ENCODE measurements at places on chromosomes 6 and 20.

DNA sequence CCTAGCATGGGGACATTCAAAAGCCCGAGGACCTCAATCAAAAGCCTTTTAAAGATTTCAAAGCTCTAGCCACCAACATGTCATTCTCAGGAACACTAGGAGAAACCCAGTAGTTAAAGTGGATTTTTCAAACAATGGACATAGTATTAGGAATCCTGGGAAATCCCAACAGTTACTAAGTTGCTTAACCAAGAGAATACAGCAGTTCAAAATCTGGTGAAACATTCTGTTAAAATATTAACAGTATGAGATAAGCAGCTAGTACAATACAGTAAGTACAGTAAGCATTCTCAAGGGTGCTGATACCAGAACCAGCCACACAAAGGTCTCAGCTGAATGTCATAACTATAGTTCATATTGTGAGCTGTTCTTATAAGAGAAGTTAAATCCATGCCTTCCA is 68.6 kb downstream of the CDK19 start:
- DNase-seq: no peak

- no peak for DNase-seq
These were observed 2.5 kb downstream of the DCDC2 start for GRCh38 chr6:24355393-24355792.

- DNase-seq: no peak
These were observed 40.5 kb downstream of the TGM6 start for GRCh38 chr20:2421247-2421646.

DNA sequence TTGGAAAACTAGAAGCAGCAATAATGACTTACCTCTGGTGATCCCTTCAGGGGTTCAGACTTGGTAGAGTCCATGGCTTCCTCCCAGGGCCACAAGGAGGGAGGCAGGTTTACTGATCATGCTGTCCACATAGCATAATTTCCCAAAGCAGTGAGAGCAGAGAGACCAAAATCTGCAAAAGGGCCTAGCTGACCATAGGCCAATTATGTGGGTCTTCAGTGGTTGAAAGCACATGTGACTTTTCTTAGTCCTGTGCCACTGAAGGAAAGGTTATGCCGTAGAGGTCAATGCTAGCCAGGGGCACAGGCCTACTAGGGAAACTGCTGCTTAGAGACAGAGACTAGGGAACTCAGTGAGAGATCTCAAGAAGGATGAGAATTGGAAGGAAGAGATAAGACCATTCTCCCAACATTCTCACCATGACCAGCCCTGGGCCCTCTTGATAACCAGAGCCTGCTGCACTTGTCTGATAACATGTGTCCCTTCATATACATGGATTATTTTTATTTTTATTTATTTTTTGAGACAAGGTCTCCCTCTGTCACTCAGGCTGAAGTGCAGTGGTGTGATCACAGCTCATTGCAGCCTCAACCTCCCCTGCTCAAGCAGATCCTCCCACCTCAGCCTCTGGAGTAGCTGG is 2.0 kb upstream of the GTPBP2 start:
- DNase-seq: no peak

DNA sequence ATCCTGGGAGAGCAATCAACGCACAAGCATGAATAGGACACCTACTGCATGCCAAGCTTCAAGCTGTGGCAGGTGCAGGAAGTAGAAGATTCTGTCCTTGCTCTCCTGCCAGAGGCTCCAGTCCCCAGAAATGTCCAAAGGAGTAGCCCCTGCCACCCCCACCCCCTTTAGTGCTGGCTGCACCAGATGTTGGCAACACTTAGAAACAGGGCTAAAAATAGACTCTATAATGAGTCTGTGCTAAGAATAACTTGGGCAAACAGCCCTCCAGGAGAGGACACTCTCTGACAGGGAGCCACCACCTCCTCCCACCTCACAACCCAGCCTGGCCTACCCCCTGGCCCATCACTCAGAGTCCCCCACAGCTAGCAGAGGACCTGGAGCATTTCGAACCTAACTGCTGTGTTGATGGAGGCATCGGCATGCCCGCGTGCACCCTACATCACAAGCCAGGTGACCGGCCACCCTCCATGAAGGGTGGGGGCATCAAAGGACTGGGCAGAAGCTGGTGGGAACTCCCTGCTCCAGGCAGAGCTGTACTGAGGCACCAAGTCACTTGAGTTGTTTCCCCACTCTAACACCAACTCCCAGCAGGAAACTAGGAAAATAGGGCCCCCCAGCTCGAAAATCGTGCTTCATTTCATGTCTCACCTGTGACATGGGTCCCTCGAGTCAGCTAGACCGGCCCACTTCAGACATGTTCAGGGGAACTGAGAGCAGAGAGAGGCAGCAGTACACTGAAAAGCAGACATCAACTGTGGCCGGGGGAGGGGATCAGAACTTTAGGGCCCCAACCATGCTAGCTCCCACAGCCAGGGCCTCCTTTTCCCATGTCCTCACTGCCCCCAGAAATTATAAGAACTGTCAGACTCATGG is 18.7 kb downstream of the TFEB start:
- no peak for DNase-seq

GRCh38 chr6:26594131-26594498 is 2.6 kb upstream of the ABT1 start:
- no peak for DNase-seq

GRCh38 chr6:39696986-39697788 is 28.0 kb downstream of the KIF6 start:
- no peak for DNase-seq

GRCh38 chr20:42697962-42698361 is 491.7 kb downstream of the PTPRT start:
- no peak for DNase-seq

GRCh38 chr6:43948527-43949485 is 178.4 kb downstream of the MRPL14 start:
- no peak for DNase-seq

DNA sequence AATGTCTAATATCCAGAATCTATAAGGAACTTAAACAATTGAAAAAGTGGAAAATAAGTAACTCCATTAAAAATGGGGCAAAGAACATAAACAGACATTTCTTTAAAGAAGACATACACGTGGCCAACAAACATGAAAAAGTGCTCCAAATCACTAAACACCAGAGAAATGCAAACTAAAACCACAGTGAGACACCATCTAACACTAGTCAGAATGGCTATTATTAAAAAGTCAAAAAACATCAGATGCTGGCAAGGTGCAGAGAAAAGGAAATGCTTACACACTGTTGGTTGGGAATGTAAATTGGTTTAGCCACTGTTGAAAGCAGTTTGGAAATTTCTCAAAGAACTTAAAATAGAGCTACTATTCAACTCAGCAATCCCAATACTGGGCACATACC is 169.2 kb upstream of the MANEA start:
- no peak for DNase-seq

DNA sequence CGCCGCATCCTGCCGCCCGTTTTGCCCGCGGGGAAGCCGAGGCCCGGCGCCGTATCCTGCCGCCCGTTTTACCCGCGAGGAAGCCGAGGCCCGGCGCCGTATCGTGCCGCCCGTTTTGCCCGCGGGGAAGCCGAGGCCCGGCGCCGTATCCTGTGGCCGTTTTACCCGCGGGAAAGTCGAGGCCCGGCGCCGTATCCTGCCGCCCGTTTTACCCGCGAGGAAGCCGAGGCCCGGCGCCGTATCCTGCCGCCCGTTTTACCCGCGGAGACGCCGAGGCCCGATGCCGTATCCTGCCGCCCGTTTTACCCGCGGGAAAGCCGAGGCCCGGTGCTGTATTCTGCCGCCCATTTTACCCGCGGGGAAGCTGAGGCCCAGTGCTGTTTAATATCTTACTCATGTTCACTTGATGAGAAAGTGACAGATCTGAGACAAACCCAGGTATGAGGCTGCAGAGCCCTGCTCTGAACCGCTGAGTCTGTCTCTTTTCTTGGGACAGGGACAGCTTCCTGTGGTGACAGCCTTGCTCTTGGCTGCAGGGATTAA is 129.4 kb downstream of the CDH26 start:
- peak; percentile 4 for DNase-seq

- no peak for DNase-seq
These were observed 30.3 kb upstream of the CALHM6 start for GRCh38 chr6:116430860-116431259.

GRCh38 chr6:70289299-70289698 is 13.6 kb downstream of the COL9A1 start:
- DNase-seq: no peak

- DNase-seq: peak; percentile 44
These were observed 15.0 kb upstream of the IFNGR1 start for GRCh38 chr6:137233911-137234863.

- DNase-seq: no peak
These were observed 27.0 kb upstream of the SLA2 start for GRCh38 chr20:36672991-36673390.

- DNase-seq: peak; percentile 23
These were observed 18.3 kb downstream of the SNX9 start for GRCh38 chr6:157841211-157841840.

GRCh38 chr6:166501246-166501645 is 85.2 kb downstream of the RAMACL start:
- DNase-seq: no peak

DNA sequence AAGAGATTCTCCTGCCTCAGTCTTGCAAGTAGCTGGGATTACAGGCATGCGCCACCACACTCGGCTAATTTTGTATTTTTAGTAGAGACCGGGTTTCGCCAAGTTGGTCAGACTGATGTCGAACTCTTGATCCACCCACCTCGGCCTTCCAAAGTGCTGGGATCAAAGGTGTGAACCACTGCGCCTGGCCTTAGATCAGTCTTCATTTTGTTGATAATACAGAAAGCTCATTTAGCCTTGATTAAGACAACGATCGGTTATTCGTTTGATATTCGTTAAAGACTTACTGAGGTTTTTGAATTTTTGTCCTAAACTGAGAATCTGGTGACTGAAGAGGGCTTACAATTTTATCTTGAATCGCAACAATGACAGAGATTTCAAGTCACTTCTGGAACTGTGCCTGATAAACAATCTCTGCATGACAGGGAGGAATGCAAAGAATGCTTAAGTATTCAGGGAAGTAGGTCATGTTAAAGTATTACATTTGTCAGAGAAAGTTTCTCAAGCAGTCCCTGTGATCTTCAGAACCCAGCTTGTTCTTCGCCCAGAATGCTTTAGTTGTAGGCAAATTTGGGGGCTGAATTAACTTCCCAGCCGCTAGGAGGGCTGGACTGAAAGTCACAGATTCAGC is 14.8 kb downstream of the AKAP12 start:
- DNase-seq: no peak

DNA sequence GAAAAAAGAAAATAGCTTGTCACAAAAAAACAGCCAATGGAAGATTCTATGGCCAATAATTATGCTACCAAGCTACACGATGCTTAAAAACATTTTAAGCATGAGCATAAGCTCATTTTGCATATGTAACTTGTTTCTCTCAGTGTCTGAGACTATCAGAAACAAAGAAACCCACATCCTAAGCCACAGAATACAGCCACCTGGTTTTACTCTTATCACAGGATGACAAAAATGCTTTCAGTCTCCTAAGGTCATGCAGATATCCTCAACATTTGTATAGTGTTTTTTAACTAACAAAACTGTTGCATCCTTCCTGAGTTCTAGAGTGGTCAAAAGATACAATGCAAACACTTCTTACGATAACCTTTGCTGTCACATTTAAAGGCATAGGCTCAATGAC is 172.1 kb upstream of the RUNX2 start:
- DNase-seq: no peak

GRCh38 chr6:97049253-97050011 is 124.9 kb downstream of the KLHL32 start:
- no peak for DNase-seq

- DNase-seq: no peak
These were observed 28.4 kb upstream of the NFATC2 start for GRCh38 chr20:51570739-51571459.

GRCh38 chr6:44224965-44225305 is 1.5 kb downstream of the SLC29A1 start:
- DNase-seq: no peak

DNA sequence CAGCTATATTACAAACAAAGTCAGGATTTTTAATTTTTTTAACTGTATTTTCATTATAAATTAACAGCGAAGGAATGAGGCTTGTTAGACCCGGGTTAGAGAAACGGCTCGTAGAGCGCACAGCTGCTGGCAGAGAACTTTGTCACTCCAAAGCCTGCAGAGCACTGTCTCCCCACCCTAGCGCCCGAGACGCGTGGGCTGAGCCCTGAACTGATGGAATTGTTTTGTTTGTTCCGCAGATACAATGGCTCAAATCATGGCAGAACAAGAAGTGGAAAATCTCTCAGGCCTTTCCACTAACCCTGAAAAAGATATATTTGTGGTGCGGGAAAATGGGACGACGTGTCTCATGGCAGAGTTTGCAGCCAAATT is 810 bp downstream of the LAMP5 start:
- no peak for DNase-seq

DNA sequence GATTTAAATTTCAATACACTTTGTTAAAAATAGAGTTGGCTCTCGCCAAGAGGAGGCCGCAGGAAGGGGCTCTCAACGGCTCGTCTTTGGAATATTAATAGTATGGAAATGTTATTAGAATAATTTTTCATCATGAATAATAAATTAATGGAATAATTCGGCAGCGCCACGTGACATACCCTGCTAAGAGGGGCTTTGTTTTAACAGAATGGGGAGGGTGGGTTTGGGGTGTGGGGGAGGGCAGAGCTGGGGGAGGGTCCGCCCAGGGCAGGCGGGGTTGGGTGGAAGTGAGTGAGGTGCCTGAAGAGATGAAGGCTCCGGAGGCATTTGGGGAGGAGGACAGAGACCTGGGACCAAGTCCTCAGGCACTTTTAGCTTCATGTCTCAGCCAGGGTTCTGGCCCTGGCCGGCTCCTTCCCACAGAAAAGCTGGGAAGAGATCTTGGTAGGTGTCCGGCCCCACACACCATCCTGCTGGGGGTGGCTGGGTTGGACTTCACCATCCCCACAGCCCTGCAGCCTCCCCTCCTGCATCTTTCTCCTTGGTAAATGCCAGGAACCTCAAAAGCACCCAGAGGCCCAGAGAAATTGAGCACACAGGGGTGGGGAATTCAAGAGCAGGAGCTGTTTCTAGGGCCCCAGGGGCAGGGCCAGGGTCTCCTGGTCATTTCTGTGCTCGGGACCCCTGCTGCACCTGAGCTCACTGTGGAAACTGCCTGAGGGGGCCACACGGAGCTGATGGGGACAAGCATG is 93.6 kb upstream of the BHLHE23 start:
- no peak for DNase-seq

GRCh38 chr6:18388271-18388670 is 1.1 kb downstream of the RNF144B start:
- DNase-seq: no peak

DNA sequence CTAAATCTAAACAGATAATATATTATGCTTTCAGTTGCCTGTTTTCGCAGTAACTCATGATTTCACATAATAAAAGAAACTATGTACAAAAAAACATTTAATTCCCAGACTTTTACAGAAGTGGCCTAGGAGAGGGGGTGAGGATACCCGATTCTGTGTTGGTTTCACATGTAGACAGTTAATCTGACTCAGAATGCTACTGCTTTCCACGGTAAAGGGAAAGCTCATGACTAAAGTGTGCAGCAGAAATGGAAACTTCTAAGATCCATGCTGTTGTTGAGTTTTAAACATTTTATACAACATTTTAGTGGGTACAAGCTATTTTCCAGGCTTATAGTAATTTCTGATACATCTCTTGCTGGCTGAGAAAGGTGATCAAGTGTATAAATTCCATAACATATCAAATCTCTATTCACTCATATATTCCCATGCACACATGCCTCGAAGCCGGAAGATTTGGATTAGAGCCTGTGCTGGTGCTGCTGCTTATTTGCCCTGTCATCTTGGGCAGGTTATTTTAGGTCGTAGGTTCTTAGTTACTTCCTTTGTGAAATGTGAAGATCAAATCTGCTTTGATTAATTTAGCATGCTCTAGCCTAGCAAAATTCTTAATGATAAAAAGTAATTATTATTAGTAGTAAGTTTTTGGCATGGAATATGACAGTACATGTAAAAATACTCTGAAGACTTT is 896.7 kb upstream of the MAP3K7 start:
- DNase-seq: no peak

GRCh38 chr6:8177721-8178120 is 75.4 kb upstream of the EEF1E1 start:
- no peak for DNase-seq

Measured in CD4-positive, alpha-beta T cell treated with Interleukin-17A for 4 hours (primary cell).